ENCODE measurements at places on chromosomes 3 and 15. TPM values are rescaled to one million over a fixed set of nuclear protein-coding genes. Genes with fewer than 3 reads are reported as not detected.

The MAP6D1 gene
- total RNA-seq: 1.0 TPM

The FGD5 gene
- total RNA-seq: 17.1 TPM

The TSPAN3 gene
- 126 TPM for total RNA-seq

The NUSAP1 gene
- total RNA-seq: 3.6 TPM

The ACAN gene
- total RNA-seq: 0.17 TPM

The CLDN16 gene
- total RNA-seq: not detected

The PEAK1 gene
- 93.2 TPM for total RNA-seq

The KCNAB1 gene
- total RNA-seq: 2.0 TPM

The GRAMD1C gene
- 1.7 TPM for total RNA-seq

The PLOD2 gene
- 30.3 TPM for total RNA-seq

The MESP2 gene
- total RNA-seq: 0.29 TPM

The FBXW12 gene
- total RNA-seq: not detected

The TP63 gene
- total RNA-seq: 0.31 TPM

The ZPLD1 gene
- total RNA-seq: not detected

The GOLGA8J gene
- 0.28 TPM for total RNA-seq

The TMOD2 gene
- total RNA-seq: 14.5 TPM

The SPTSSB gene
- total RNA-seq: 0.09 TPM

The MCF2L2 gene
- 0.32 TPM for total RNA-seq

The PCSK6 gene
- total RNA-seq: 21.4 TPM

The TNFAIP8L3 gene
- total RNA-seq: 9.4 TPM

The CHRM5 gene
- not detected for total RNA-seq

The CLSTN2 gene
- total RNA-seq: 19.3 TPM

The CNTN4 gene
- total RNA-seq: 6.8 TPM

The ZNF662 gene
- 6.4 TPM for total RNA-seq

The SEMA6D gene
- 28.3 TPM for total RNA-seq

The GOLGA8F gene
- not detected for total RNA-seq

The NMD3 gene
- 72.7 TPM for total RNA-seq

The HCN4 gene
- 51.1 TPM for total RNA-seq

The TIGIT gene
- total RNA-seq: 0.11 TPM

The B3GNT5 gene
- total RNA-seq: 2.8 TPM

The SLC28A1 gene
- 0.29 TPM for total RNA-seq

The EXD1 gene
- total RNA-seq: not detected

The CPNE4 gene
- total RNA-seq: 2.6 TPM

All from right cardiac atrium (tissue), 5 donors.